ENCODE measurements at places on chromosomes 11 and 22.
A peak's percentile ranks its signal among the peaks of the same experiment; 100 is the strongest.

GRCh38 chr11:26963764-26964163, 30.1 kb upstream of the FIBIN start:
- no peak for DNase-seq

- peak; percentile 69 for DNase-seq
Observed at GRCh38 chr11:78666675-78667160, 92.1 kb upstream of the NARS2 start.

- DNase-seq = no peak
Observed at GRCh38 chr11:6654281-6655019, 1.2 kb downstream of the DCHS1 start.

DNA sequence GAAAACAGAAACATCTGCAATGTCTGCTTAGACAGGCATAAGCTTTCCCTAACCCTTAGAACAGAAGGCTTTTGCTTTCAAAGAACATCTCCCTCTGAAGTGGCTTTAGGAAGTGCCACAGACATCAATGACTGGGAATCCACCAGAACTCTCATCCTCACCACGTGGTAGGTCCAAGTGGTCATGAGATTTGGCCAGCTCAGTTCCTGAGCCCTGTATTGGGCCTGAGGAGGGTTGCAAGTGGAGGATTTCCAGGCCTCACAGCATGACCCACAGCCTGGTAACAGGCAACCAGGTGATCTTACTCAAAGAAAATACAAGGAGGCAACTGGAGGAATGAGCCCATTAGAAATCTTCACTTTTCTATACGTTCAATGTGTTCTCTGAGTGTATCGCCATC, 1.6 kb downstream of the CASP1 start:
- no peak for DNase-seq

DNA sequence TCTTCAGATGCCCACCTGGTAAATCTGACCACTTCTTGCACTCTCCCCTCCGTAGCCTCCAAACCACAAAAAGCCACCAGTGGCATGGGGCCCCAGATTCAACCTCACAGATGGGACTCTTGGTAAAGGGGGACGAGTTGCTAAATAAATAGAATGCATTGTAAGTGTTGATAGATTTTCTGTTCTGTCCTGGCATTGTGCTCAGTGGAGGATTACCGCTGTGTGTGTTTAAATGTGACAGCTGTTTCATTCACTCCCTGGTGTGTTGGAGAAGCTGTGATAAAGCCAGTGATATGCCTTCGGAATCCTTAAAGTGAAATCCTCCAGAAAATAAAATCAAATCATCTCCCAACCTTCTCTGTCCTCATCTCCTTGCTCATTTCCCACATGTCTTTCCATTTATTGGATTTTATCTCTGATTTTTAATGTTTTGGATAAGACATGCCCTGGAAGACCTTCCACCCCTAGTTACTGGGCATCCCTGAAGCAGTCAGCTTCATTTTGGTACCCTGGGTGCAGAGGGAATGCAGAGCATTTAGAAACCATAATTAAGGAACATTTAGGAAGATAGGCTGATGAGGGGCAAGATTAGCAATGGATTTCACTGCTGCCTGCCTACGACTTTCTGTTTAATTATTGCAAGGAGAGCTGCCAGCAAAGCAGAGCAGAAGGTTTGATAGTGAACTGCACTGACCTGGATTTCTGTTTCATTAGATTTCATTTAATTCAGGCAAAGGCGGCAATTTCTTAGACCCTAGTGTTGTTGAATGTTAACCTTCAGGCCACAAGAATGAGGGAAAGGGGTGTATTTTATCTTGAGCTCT, 460.9 kb upstream of the KIRREL3 start:
- no peak for DNase-seq

DNA sequence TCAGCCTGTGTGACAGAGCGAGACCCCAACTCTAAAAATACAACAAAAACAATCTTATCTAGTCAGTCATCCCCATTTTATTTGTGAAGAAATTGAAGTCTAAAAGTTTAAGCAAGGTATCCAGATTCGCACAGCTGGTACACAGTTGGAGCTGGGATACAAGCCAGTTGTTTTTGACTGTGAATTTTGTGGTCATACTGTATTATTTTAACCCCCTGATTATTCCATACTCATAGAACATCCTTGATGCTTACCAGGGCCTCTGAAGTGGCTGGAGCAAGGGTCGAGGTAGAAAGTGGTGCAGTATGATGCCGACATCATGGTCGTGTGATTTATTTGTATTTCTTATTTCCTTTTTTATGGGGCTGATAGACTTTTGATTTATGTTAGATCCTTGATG, 50.0 kb downstream of the BID start:
- no peak for DNase-seq

DNA sequence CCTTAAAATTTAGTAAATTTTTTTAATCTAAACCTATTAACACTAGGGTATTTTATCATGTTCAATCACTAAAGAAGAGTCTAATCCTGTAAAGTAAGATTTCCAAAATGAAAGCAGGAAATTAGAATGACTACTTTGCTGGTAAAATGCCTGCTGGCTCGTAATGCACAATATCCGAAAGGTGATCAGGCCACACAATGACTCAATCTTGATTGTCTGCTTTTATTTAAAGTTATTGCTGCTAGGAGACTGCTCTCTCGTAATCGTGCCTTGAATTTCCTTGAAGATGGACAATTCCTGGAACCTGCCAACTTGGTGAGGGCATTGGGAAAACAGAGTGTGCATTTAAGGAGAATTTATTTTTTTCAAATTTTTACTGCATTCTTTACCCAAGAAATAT, 1786.5 kb upstream of the RAG2 start:
- no peak for DNase-seq
